Activated naive CD4-positive, alpha-beta T cell treated with Interleukin-2 at 50 U/mL for 16 hours (primary cell): ENCODE measurements at places on chromosomes 7 and 10.

- DNase-seq = no peak
These were observed 8.5 kb upstream of the DRGX start for GRCh38 chr10:49404321-49404878.

- DNase-seq = no peak
These were observed 401.2 kb downstream of the SH2D4B start for GRCh38 chr10:80938903-80939302.

- peak; percentile 51 for DNase-seq
These were observed 94.7 kb upstream of the ZMIZ1 start for GRCh38 chr10:78973901-78974616.

GRCh38 chr7:28811701-28812430, 146.3 kb downstream of the TRIL start:
- no peak for DNase-seq

DNA sequence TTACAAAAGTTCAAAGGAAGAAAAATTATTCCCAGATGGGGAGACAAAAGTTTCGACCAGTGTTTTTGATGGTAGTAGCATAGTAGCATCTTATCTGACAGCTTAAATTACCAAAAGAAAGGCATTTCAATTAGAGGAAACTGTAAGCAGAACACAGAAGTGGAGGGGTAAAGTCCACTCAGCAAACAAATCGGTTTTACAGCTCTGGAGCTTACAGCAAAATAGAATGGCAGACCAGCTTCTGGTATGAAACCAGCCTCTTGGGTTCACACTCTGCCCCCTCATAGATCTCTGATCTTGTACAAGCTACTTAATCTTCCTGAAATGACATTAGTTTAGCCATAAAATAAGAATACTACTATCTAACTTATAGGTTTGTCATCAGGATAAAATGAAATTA, 118.6 kb downstream of the RNF32 start:
- DNase-seq = no peak

DNA sequence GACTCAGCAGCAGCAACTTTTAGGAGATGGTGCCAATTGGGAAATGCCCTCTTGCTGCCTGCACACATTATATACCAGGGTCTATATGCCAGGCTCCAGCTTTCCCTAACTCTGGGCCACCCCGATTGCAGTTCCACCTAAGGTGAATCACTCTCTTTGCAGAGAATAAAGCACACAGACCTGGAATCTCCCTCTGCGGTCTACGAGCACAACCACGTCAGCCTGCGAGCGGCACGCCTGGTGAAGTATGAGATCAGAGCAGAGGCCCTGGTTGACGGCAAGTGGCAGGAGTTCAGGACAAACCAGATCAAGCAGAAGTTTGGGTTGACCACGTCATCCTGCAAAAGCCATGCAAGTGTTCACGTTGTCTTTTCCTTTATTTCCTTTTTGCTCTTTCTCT, 38.2 kb upstream of the PLEKHA1 start:
- no peak for DNase-seq
